Endodermal cell (in vitro differentiated cells): ENCODE measurements at places on chromosomes 11 and 22. TPM values are rescaled to one million over a fixed set of nuclear protein-coding genes. Genes with fewer than 3 reads are reported as not detected.

Gene LDLRAD3
- total RNA-seq = 10.9 to 21.5 TPM (median 19.2 TPM) in 3 replicates

Gene TSPO
- total RNA-seq = 9.6 to 12.4 TPM (median 10.5 TPM) in 3 replicates

Gene TSSK2
- total RNA-seq = not detected in 2 replicates

GRCh38 chr11:128250482-128250881 lies 336.9 kb downstream of the ETS1 start:
- DNase-seq = no peak

Gene OR6T1
- not detected in 2 replicates for total RNA-seq

- DNase-seq = no peak
Measured at GRCh38 chr11:78281511-78281910, 92.8 kb downstream of the USP35 start.

Gene MMP12
- total RNA-seq = not detected in 3 replicates

DNA sequence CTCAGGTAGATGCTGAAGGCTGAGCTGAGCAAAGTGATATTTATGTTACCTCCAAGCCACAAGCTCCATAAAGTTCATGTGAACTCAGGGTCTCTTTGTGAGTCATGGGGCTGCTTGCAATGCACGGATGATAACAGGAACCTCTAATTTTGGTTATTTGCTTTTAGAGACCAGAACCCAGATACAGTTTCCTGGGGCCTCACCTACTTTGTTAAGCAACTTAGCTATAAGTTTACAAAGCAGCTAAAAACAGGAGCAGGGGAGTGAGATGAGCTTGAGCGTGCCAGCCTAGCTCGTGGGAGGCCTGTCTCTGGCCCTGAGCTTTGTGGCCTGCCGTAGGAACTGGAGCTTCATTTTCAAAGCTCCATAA lies 29.2 kb downstream of the SREBF2 start:
- no peak for DNase-seq

DNA sequence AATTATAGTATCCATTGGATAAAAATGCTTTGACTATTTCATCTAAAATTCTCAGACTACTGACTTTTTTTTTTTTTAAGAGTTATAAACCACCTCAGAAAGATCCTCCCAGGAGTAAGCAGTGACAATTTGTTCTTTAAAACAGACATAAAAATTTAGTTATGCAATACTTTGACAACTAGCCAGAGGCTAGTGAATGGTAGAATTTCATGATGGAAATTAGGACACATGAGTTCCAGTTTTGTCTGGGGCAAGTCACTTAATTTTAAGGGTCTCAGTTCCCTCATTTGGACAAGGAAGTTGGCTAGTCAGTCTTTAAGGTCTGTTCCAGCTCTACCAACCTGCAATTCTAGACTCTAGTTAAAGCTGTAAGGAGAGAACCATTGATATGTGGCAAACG lies 2.9 kb downstream of the IL18 start:
- no peak for DNase-seq

DNA sequence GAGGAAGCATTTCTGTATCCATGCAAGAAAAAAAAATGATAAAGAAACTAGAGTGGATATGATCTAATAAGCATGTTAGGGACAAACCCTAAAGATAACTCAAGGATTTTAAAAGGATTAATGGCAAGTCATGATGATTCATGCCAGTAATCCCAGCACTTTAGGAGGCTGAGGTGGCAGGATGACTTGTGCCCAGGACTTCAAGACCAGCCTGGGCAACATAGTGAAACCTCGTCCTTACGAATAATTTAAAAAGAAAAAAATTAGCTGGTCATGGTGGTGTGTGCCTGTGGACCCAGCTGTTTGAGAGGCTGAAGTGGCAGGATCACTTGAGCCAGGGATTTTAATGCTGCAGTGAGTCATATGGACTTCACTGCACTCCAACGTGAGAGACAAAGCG lies 145.5 kb upstream of the BLID start:
- no peak for DNase-seq

Gene BTG4
- total RNA-seq = not detected in 3 replicates

GRCh38 chr11:34788642-34789041 lies 127.5 kb downstream of the APIP start:
- DNase-seq = no peak

Gene MRGPRX4
- not detected in 2 replicates for total RNA-seq

Gene RBM4B
- total RNA-seq = 25.2 and 28.5 TPM in 2 replicates

DNA sequence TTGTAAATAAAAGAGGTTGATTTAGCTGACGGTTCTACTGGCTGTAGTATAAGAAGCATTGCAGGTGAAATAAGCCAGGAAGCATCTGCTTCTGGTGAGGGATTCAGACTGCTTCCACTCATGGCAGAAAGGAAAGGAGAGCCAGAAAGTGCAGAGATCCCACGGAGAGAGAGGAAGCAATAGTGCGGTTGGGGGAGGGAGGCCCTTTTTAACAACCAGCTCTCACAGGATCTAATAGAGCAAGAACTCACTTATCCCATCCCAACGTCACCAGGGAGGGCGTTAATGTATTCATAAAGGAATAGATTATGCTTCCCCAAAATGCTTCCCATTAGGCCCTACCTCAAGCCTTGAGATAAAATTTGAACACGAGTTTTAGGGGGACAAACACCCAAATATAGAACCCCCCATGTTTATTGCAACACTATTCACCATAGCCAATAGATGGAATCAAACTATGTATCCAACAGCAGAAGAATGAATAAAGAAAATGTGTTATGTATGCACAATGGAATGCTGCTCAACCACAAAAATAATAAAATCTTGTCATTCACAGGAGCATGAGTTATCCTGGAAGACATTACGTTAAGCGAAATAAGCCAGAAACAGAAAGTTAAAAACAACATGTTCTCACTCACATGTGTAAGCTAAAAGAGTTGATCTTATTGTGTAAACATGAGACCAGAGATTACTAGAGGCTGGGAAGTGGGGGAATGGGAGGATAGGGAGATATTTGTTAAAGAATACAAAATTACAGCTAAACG lies 908.3 kb upstream of the ANO3 start:
- no peak for DNase-seq

Gene DENND5A
- 98.7 and 119 TPM in 2 replicates for total RNA-seq

DNA sequence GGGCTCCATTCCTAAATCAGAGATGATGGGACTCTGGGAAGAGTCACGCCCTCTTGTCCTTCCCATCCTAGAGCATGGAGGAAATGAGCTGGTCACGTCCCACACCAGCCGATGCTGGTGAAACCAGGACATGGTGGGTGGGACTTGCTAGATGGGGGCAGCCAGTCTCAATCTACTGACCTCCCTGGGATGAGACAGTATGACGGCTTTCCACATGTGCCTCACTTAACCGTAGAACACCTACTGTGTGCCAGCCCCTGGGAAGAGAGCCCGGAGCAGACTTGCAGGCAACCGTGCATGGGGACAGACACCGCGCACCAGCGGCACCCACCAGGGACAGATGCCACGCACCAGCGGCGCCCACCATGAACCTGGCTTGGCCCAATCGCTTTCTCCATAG lies 3.8 kb downstream of the OSBPL5 start:
- DNase-seq = no peak

GRCh38 chr11:127182586-127183203 lies 182.1 kb upstream of the KIRREL3 start:
- DNase-seq = no peak

GRCh38 chr11:111089759-111090158 lies 155.8 kb upstream of the POU2AF2 start:
- DNase-seq = no peak

DNA sequence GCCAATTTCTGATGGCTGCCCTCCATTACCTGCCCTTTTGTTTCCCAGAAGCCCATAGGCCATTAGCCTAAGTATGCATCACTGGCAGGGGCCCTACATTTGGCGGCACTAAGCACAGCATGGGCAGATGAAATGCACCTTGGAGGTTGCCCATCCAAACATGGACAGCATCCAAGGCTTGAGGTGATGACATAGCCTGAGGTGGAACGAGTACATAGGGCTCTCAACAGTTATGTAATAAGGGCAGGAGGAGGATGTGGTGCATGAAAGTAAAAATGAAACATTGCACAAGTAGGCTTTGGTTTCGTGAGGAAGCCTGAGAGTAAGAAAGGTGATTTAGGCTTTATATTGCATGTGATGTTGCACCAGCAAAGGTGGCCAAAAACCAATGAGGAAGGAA lies 148.1 kb downstream of the FAM76B start:
- DNase-seq = no peak

Gene DRICH1
- 0.24 and 0.25 TPM in 2 replicates for total RNA-seq

Gene ZNF280A
- 0.33 to 2.6 TPM (median 2.1 TPM) in 3 replicates for total RNA-seq

DNA sequence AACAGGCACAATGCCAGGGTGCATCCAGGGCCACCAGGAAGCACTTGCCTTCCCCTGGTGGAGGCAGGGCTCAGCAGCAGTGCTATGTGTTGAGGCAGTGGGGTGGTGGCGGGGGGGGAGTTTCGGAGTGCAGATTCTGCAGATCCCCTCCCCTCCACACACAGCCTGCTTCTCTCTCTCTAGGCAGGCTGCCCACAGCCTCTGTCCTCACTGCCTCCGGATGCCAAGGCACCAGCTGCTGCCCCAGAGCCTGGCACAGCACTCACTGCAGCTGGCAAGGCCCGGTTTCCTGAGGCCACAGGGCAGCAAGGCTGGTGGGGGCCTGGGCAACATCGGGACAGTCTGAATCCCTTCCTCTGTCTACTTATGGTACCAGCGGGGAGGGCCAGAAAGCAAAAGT lies 35.8 kb downstream of the NRXN2 start:
- DNase-seq = no peak

- no peak for DNase-seq
Measured at GRCh38 chr22:27795696-27796517, 5.6 kb downstream of the MN1 start.

Gene LRRC4C
- total RNA-seq = 0.27 and 0.84 TPM in 2 replicates

Gene HDAC10
- 55.0 and 62.8 TPM in 2 replicates for total RNA-seq

GRCh38 chr11:26905368-26905767 lies 88.5 kb upstream of the FIBIN start:
- no peak for DNase-seq

DNA sequence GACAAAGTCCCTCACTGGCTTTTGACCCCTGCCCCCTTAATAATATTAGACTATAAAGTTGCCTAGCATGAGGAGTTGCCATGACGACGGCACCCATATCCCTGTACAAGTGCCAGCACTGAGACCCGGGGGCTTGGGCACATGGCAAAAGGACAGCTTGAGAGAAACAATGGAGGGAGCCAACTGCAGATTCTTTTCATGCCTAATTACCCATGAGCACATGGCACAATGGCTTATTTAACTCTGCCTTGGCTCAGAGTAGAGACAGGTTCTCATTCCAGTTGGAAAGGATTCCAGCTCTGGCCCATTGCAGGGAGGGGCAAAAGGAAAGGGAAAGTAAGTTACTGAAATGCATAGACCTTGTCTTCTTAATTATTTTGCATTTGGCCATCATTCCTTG lies 261.2 kb upstream of the UBASH3B start:
- no peak for DNase-seq

Gene ART1
- total RNA-seq = not detected in 2 replicates

Gene GRAMD1B
- 39.6 to 87.6 TPM (median 46.1 TPM) in 3 replicates for total RNA-seq

Gene NAV2
- total RNA-seq = 42.0 and 42.4 TPM in 2 replicates

DNA sequence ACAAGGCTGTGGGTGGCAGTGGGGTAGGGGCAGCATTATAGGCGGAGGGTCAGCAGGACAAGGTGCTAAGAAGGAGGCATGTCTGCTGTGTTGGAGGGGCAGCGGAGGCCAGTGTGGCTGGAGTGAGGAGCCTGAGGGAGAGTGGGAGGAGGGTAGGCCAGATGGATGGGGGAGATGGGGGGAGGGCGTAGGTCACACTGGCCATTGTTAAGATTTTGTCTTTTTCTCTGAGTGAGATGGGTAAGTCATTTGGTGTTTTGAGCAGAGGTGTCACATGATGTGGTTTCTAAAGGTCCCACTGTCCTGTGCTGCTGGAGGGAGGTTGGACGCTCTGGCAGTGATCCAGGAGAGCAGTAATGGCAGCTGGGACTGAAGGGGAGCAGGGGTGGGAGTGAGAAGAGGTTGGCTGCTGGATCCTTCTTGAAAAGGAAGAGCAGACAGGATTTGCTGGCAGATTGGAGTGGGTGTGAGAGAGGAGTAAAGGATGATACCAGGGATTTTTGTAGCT lies 9.8 kb downstream of the PPP6R3 start:
- DNase-seq = no peak

GRCh38 chr22:22959147-22959827 lies 71.7 kb downstream of the IGLL5 start:
- peak; percentile 92 for DNase-seq

- peak; percentile 48 for DNase-seq
Measured at GRCh38 chr22:39185601-39186012, 33.1 kb upstream of the CBX7 start.

DNA sequence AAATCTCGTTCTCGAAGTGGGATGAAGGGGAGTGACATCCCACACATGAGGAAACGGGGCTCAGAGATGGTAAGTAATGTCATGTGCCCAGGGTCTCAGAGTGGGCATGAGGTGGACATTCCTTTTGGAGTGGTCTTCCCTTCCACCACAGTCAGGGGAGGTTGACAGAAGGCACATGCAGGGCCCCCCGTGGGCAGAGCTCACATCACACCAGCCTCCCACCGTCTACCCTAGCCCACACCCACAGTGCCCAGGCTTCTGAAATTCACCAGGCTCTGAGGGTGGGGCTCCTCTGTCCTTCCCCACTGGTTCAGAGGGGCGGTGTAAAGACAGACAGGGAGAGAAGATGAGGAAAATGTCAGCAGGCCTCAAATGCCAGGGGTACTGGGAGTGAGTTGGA lies 41.1 kb upstream of the TIMP3 start:
- DNase-seq = no peak

DNA sequence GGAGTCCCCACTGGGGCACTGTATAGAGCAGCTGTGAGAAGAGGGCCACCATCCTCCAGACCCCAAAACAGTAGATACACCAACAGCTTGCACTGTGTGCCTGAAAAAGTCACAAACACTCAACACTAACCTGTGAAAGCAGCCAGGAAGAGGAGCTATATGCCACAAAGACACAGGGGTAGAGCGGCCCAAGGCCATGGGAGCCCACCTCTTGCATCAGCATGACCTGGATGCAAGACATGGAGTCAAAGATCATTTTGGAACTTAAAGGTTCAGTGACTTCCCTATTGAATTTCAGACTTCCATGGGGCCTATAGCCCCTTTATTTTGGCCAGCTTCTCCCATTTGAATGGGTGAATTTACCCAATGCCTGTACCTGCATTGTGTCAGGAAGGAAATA lies 29.7 kb upstream of the CYB5R3 start:
- no peak for DNase-seq

DNA sequence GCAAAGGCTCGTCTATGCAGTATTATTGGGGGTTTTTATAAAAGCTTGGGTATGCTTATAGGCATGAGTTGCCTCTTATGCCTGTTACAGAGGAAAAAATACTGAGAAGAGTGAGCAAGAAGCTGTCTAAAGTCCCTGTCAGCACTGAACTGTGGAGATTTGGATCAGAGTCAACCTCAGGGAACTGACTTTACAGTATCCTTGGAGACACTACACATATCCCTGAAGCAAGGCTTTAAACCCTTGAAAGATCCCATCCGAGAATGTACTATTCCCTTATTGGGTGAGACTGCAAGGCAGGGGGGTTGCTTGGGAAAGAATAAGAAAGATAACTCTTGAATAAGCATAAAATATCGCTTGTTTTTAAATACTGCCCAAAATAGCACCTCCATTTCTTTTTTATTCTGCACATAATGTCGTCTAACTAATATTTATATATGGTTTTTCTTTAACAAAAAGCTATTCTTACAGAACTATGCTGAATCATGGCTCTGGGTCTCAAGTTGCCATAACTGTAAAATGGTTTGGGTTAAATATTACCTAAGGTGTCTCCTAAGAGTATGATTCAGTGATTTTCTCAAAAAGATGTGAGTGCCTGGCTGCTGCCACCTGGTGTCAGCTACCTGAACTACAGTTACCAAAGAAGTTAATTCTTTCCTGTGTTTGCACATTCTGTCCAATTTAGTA lies 1062.8 kb downstream of the DLG2 start:
- peak; percentile 71 for DNase-seq

GRCh38 chr11:95187723-95188122 lies 43.3 kb downstream of the SESN3 start:
- DNase-seq = no peak

Gene ACRV1
- not detected in 3 replicates for total RNA-seq

GRCh38 chr11:119964136-119965025 lies 173.5 kb downstream of the TRIM29 start:
- DNase-seq = peak; percentile 65

Gene NRIP3
- total RNA-seq = 1.2 and 1.5 TPM in 2 replicates
